EL (cell line): ENCODE measurements at places on chromosomes 7 and 10.

- DNase-seq: peak; percentile 99
These were observed 50.2 kb downstream of the TFAM start for GRCh38 chr10:58435297-58435985.

DNA sequence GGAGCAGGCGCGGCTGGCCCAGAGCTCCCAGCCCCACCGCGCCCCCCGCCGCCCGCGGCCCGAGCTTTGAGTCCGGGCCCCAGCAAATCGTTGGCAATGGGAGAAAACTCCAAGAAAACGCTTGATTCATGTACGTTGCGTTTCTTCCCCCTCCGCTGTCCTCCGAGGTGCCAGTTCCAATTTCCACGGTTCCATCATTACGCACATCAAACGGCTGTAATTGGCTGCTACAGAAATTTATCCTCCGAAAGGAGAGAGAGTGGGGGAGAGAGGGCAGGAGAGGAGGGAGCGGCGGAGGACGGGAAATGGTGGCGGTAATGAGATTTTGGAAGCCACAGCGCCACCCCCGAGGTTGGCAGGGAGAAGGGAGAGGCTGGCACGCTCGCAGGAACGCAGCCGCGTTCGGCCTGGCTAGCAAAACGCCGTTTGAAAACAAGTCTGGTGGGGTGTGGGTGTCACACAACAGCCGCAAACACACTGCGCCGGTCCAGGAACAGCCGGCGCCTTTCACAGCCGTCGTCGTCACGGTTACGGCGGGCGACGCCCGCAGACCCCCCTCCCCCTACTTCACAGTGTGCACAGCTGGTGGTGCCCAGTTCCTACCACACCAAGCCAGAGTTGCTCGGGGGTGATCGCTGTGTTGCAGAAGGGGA lies 57.5 kb downstream of the UNCX start:
- peak; percentile 23 for DNase-seq

DNA sequence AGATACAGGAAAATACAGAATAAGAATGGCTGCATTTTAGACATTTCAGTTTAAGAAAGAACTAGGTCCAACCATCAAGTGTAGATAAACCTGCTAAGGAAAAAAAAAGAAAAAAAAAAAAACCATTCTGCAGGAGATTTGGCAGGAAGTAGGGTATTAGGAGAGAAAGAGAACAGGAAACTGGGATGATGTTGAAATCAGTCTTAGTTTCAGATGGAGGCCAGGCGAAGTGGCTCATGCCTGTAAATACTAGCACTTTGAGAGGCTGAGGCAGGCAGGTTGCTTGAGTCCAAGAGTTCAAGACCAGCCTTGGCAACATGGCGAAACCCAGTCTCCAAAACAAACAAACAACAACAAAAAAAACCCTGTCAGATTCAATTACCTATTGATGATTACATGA lies 120.2 kb downstream of the RAB11FIP2 start:
- no peak for DNase-seq

DNA sequence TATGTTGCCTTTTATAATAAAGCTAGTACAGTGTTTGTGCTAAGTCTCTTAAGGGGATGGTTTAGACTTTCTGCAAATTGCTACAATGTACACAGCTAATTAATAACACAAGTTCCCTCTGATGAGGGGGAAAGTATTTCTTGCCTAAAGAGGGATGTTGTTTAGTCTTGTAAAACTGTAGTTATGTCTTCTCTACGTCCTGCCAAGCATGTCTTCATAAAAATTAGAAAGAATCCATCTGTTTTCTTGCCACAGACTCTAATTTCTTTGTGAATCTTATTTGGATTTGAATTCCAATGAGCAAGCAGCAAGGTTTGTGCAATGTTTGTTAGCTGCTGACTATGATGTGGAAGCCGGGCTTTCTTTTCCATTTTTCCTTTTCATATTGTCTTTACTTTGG lies 28.2 kb downstream of the ADARB2 start:
- no peak for DNase-seq

- no peak for DNase-seq
These were observed 237.4 kb downstream of the ELMO1 start for GRCh38 chr7:37211097-37211880.

DNA sequence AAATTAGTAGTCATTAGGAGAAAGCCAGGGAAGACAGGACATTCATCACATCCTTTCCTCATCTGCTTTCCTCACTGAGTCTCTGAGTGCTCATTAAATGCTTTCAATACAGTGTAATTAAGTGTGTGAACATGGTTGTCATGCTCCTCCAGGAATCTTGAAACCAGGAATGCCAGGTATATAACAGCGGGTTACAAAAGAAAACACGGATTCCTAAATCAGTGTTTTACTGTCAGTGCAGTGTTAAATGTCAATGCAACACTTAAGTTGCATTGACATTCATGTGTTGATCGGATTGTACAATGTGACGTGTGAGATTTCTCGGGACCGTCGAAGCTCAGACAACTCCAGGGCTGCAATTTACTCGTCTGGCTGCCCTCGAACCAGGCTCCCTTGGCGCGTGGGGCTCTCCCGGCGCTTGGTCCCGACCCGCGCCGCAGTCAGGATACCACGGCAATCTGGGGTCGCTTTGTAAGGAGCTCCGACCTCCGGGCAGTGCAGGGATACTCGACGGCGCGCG lies 455 bp upstream of the SPAG6 start:
- no peak for DNase-seq

GRCh38 chr10:70693619-70694335 lies 21.5 kb downstream of the ADAMTS14 start:
- DNase-seq: peak; percentile 82

DNA sequence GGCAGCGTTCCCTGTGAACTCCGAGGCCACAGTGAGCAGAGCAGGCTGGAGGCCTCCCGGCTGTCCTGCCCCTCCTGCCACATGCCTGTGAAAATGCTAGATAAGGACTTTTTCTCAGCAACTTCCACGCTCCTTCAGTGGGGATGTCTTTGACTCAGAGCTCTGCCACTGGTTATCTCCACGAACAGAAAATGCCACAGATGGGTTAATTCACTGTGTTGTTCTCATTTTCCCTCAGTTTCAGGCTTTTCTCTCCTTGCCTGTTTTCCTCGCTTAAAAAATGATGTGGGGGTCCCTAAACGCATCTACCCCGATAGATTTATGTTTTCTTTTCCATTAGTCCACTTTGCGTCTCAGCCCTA lies 51.3 kb downstream of the IKZF1 start:
- DNase-seq: no peak

- no peak for DNase-seq
These were observed 149.8 kb upstream of the PRKCQ start for GRCh38 chr10:6729861-6730344.

GRCh38 chr10:101214446-101215396 lies 14.5 kb downstream of the LBX1 start:
- peak; percentile 59 for DNase-seq

GRCh38 chr7:131786204-131786603 lies 229.8 kb upstream of the PODXL start:
- DNase-seq: no peak

DNA sequence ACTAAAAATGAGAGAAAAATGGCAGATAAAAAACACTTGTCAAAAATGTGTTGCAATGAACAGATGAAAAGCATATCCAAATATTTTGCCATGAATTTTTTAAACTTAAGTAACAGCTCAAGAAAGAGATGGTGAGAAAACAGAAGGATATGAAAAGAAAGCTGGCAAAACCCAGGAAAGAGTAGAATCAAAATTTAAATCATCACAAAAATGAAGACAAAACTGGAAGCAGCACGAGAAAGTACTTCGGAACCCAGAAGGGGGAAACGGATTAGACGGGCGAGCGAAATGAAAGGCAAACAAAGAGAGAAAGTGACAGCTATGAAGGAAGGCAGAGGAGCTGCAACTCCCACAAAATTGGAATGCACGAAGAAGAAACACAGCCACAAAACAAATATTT lies 60.2 kb downstream of the KCNH2 start:
- no peak for DNase-seq

GRCh38 chr10:93068411-93069244 lies 5.1 kb upstream of the CYP26A1 start:
- peak; percentile 58 for DNase-seq

GRCh38 chr10:121698902-121699301 lies 100.7 kb upstream of the FGFR2 start:
- no peak for DNase-seq

DNA sequence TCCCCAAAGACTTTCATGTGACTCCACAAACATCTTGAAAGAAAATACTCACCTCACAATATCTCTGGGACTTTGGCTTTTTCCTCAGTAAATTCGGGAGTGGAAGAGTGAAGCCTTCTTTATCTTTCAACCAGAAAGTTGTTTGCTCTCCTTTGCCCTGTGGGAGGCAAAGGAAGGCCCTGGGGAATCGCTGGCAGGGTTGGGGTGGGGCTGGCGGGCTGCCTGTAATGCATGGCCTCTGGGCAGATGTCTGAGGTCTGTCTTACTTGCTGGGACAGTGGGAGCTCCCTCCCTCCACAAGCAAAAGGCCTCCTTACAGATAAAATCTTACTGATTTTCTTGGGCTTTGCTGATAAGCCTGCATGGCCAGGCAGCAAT lies 24.9 kb downstream of the TECTB start:
- DNase-seq: no peak

GRCh38 chr10:132984801-132985545 lies 42.6 kb upstream of the CFAP46 start:
- DNase-seq: peak; percentile 9

DNA sequence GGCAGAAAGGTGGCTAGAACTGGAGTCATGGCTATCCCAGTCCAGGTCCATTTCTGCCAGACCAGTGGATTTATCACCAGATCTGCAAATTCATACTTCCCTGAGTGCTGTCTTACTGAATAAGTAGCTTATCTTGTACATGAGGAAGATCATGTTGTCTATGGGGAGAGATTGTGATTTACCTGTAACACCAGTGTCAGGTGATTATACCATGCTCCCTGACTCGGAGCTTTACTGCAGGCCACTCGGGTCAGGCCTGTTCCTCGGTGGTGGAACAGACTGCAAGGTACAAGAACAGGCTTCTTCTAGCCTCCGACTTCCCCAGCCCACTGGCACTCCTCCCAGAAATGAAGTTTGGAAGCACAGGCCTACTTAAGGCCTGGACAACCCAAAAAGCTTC lies 42.6 kb upstream of the DLG5 start:
- DNase-seq: no peak

- no peak for DNase-seq
These were observed 2.3 kb upstream of the SHH start for GRCh38 chr7:155814316-155815276.

DNA sequence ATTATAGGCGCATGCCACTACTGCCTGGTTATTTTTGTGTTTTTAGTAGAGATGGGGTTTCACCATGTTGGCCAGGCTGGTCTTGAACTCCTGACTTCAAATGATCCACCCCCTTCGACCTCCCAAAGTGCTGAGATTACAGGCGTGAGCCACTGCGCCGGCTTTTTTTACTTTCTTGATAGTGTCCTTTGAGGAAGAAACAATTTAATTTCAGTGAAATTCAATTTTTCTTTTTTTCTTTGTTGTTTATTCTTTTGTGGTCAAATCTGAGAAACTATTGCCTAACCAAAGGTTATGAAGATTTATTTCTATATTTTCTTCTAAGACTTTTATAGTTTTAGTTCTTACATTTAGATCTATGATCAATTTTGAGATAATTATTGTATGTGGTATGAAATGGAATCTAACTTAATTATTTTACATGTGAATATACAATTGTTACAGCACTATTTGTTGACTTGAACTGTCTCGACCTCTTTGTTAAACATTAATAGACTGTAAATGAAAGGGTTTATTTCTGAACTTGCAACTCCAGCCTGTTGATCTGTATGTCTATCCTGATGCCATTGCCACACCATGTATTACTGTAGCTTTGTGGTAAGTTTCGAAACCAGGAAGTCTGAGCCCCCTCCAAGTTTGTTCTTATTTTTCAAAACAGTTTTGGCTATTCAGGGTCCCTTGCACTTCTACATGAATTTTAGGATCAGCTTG lies 19.8 kb upstream of the RASSF4 start:
- no peak for DNase-seq

DNA sequence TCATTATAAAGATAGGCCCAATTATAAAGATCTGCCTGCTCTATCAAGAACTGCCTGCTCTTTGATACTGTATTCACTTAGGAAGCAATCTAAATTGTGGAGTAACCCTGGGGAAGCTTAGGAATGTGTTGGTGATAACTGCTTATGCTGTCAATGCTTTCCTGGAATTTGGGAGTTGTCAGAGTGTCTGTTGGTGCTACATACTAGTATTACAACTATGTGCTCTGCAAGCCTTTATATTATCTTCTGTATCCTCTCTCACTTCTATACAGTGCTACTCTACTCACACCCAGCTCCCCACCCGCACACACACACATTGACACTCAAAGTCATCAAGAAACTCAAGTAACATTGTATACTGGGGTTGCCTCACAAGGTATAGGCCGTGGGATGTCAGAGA lies 6.1 kb downstream of the ZNF277 start:
- peak; percentile 8 for DNase-seq

GRCh38 chr10:27541796-27542729 lies 38.0 kb downstream of the RAB18 start:
- no peak for DNase-seq

- no peak for DNase-seq
These were observed 82.4 kb upstream of the BTBD16 start for GRCh38 chr10:122188706-122189105.

DNA sequence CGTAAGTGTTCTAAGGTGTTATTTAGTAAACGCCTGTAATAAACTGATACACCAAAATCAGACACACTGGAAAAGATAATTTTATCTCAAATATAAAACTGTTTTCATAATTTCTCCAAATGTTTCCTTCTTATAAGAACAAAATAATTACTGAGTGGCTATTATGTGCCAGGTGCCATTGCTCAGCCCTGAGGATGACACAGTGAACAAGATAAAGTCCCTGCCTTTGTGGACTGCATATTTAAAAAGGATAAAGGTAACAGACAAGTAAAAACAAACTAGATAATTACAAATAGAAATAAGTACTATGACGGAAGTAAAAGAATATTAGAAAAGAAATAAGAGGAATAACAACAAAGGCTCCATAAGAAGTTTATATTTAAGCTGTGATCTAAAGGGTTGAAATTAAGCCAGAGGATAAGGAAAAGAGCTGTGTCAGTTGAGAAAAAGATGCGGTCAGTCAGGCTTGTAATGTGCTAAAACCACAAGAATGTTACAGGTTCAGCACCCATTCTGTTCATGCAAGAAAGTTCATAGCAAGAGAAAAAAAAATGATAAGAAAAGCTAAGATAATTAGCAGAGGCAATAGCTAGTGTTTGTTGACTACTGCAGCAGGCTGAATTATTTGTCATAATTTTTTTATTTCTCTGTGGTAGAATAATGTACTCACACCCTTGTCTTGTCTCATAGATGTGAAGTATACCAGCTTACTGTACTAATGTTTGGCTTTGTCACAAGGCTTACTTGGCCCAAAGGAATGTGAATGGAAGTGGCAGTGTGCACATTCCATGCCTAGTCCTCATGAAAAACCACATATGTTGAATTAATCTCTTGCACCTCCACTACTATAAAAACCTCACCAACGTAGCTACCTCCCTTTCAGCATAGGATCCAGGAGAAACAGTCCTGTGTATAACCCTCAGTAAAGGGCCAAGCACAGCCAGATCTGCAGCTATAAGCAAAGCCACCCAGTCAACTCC lies 75.1 kb downstream of the CRPPA start:
- DNase-seq: peak; percentile 91

DNA sequence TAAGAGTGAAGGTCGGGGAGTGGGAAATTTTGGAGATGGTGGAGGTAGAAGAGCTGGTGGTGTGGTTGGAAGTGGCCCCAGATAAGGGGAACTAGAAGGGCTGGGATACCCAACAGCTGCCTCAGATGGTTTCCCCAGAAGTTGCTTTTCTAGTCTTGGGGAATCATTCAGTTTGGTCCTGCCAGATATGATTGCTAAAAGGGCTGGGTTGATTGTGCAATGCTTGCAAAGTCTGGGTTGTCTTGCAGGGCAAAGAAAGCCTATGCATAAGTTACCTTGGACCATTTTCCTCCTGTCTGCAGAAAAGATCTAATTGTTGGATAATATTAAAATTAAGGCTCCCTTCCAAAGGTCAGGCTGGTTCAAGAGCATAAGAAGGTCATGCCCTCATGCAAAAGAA lies 213.8 kb upstream of the ZNF804B start:
- DNase-seq: no peak
